ENCODE measurements at places on chromosomes 5 and 9.
A peak's percentile ranks its signal among the peaks of the same experiment; 100 is the strongest.

DNA sequence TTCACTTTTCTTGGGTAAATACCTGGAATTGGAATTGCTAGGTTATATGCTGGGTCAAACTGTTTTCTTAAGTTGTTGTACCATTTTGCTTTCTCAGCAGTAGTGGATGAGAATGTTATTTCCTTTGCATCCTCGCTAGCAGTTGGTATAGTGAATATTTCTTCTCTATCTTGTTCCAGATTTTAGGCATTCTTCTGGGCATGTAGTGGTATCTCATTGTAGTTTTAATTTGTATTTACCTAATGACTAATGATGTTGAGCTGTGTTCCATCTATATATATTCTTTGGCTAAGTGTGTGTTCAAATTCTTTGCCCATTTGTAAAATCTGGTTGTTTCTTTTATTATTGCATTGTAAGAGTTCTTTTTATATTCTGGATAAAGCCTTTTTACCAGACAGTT lies 333.3 kb downstream of the MAT2B start:
- no peak for DNase-seq

- DNase-seq, result no peak
These were observed 778.1 kb upstream of the WWC1 start for GRCh38 chr5:167513381-167513780.

DNA sequence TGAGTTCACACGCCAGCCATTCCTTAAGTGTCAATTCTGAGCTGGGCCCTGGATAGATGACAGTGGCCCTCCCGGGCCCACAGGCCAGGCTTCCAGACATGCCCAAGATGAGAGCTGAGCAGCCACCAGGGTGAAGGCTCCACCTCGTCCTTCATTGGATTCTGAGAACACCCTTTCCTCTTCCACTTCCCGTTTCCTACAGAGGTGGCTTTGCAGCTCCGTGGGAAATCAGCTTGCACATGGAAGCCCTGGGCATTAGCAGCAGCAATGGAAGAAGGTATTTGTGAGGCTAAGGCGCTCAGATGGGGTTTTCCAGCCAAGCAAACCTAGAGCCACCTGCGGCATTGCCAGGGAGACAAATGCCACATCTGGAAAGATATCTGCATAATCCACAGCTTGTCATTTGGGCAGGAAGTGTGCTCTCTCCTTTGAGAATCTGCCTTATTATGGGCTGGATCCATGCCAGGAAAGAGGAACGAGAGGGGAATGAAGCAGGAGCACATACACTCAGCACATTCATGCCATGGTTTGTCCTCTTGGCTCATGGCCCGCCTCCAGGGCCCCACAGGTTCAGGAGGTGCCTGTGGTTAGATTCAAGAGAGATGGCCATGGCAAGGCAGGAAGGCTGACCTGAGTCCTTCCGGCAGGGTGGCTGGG lies 34.1 kb downstream of the CFAP77 start:
- peak; percentile 69 for DNase-seq

DNA sequence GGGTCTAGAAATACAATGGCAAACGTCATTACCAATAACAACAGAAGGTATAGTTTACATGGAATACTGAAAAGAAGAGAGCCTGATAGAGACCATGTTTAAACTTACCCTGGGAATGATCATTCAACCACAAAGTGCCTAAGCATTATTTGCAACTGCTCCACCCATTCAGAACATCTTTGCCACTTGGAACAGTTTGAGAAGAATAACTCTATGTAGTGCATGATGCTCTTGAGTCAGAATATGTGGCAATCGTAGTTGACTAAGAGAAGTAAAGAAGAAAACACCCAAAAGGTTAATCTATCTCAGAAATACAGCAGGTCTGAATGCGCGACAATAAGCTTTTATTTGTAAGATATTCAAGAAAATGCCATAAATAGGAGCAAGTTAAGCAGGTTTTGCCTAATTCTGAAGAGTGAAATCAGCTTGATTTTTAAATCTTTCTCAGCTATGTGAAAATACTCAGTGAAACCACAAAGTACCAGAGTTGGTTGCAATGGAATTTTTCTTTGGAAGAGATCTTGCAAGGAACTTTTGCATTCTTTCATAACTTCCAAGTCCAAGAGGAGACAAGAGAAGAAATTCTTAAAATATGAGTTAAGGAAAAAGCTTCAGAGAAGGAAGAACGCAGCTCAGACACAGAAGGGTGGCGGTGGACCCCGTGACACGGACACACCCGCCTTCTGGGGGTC lies 64.3 kb downstream of the HABP4 start:
- no peak for DNase-seq

- no peak for DNase-seq
These were observed 1363.5 kb downstream of the EFNA5 start for GRCh38 chr5:106307265-106307664.

DNA sequence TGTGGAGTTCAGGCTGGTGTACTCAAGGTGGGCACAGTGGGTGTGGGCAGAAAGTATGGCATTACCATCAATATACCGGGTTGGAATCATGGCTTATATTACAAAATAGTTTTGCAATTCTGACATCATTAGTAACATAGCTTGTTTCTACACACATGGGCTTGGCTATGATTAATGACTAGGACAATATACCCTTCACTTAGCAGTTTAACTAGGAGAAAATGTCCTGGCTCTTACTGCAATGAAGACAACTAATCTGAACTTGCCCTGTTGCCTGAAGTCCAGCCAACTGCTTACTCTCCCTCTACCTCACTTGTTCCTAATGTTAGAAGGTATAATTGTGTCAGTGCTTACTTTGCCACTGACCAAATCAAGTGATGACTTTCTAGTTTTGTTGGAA lies 612.5 kb downstream of the EFNA5 start:
- no peak for DNase-seq

DNA sequence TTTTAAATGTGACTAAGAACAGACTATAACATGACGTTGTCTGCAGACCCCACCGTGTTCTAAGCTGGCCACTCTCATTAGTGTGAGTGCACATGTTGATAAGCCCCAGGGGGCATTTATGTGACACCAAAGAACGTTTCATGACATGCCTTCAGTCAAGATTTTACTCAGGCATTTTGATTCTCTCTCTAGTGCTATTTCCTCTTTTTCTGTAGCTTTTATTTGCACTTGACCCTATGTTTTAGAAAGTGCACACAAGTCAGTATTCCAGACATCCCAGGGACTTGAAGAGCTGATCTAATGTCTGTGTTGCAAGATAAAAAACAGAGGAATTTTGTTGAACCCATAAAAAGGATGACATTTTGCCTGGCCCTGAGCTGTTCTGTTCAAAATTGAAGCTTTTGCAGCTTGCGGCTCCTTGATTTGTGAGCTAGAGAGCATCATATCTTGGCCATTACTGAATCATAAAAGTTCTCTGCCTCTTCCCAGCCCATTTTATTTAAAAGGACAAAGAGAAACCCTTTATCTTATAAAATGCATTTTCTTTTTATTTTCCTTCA lies 80.9 kb upstream of the TYRP1 start:
- DNase-seq, result no peak

GRCh38 chr9:80383331-80383730 lies 811.6 kb downstream of the TLE4 start:
- DNase-seq, result no peak

DNA sequence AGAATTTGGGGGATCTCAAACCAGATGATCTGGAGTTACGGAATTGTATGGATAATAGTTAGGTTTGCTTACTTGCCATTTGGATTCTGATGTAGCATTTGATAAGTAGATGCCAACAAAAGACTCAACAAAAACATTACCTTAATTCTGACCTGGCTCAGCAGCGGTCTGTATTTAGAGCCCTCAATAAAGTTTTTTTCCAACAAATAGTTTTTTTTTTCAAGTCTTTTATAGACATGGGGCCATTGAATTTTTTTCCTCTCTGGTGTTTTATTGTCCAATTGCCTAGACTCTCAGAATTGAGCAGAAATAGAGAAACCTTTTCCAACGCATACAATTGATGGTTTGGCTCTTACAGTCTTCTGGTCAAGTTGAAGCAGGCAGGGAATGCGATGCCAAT lies 192.8 kb upstream of the GAS1 start:
- DNase-seq, result no peak

DNA sequence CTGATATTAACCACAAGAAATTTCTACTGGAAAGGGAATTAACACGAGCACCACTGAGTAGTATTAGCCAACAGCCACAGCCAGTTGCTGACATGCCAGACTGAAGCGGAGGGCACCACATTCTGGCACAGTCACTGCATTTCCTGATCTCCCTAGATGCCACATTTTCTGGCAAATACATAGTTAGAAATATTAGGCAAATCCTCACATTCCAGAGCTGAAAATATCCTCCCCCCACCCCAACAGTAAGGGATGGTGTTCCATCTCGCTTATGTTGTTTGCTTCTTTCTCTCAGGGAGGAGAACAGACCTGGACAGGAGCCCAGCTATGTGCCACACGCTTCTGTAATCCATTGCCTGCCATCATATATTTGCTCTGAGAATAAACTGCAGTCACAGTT lies 32.8 kb upstream of the MCTP1 start:
- DNase-seq, result no peak

GRCh38 chr5:123474228-123474627 lies 37.7 kb upstream of the CSNK1G3 start:
- DNase-seq, result peak; percentile 15

GRCh38 chr9:95854386-95855020 lies 21.0 kb upstream of the ERCC6L2 start:
- no peak for DNase-seq

DNA sequence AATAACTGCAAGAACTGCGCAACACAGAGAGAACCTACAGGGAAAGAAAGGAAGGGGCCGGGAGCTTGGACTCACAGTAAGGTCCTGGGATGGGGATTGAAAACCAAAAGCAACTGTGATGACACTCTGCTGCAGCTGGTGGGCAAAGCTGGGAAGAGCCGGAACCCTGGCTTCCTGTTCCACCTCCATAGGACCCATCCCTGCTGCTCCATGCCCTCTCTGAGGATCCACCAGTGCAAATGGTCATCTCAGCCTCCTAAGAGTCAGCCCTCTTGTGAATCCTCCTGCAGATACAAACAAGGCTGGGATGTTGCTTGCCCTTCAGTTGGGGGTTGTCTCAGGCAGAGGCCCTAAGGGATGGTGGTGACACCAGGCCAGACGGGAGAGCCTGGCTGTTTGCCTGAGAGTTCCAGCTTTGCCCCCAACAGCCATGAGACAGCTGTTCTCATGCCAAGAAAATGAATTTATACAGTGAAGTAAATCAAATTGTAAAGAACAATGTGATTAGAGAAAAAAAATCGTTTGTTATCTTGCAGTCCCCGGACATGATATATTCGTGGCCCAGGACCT lies 90.8 kb downstream of the TENT4A start:
- no peak for DNase-seq

GRCh38 chr5:135476615-135477581 lies 24.7 kb upstream of the TIFAB start:
- no peak for DNase-seq

DNA sequence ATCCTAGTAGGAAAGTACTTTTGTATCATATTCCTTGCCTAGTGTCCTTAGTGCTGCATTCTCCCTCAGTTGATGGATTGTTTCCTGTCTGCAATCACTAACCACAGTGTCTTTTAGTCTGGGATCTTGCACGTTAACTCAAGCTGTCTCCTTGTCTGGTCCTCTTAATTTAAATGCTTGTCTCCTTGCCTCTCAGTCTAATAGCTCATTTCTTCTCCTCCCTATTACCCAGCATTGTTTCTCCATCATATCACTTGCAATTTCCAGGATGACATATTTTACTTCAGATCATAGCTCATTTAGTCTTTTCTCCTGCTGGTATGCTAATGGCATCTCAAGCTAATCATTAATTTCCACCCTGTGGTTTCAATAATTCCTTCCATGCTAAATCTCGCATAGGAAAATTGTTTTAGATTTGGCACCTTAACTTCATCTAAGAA lies 2052.0 kb upstream of the C9orf72 start:
- DNase-seq, result no peak

DNA sequence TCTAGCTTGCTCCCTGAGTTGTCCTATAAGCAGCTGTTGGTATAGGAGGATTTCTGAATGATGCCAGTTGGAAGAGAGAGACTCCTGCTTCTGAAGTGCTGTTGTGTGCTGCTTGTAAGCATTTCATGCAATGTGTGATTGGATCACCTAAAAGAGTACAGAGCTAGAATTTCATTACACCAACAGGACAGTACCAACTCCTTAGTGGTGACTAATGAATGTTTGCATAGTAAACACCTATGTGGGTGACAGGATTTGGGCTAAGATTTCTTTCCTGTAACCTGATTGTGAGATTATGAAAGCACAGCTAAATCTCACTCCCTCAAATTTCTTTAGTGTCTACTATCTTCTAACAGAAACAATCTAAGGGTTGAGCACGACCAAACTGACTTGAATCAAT lies 67.0 kb downstream of the GCNT1 start:
- DNase-seq, result no peak

GRCh38 chr9:94923326-94924089 lies 197.0 kb downstream of the AOPEP start:
- DNase-seq, result no peak

GRCh38 chr5:167934551-167934971 lies 356.9 kb upstream of the WWC1 start:
- no peak for DNase-seq
